Smooth muscle cell of bladder (primary cell): ENCODE measurements at places on chromosomes 4 and X. TPM values are rescaled to one million over a fixed set of nuclear protein-coding genes. Genes with fewer than 3 reads are reported as not detected.

Gene VCX2
- not detected in 2 replicates for total RNA-seq

Gene TBCK
- 37.1 and 49.8 TPM in 2 replicates for total RNA-seq

Gene FAM47A
- total RNA-seq: not detected in 2 replicates

Gene FAM47C
- not detected in 2 replicates for total RNA-seq

Gene KCND1
- 0.28 and 1.0 TPM in 2 replicates for total RNA-seq

Gene CAPN6
- total RNA-seq: not detected in 2 replicates

Gene HS6ST2
- total RNA-seq: 0.14 TPM in 1 of 2 replicates, not detected in the other

Gene TRIM75
- total RNA-seq: not detected in 2 replicates

Gene MAOB
- total RNA-seq: 0.28 and 0.55 TPM in 2 replicates

Gene AFF2
- total RNA-seq: under 0.01 TPM in 1 of 2 replicates, not detected in the other

Gene SPCS3
- 105 and 118 TPM in 2 replicates for total RNA-seq

Gene PCSK1N
- total RNA-seq: 0.09 TPM in 1 of 2 replicates, not detected in the other

Gene PTCHD1
- total RNA-seq: not detected in 2 replicates

Gene AP1S2
- total RNA-seq: 26.3 and 38.3 TPM in 2 replicates

Gene ATP5ME
- total RNA-seq: 298 and 389 TPM in 2 replicates

Gene VGLL1
- not detected in 2 replicates for total RNA-seq

Gene OTC
- total RNA-seq: not detected in 2 replicates

Gene DCX
- not detected in 2 replicates for total RNA-seq

Gene ALB
- 0.09 and 0.14 TPM in 2 replicates for total RNA-seq

Gene GPR143
- total RNA-seq: not detected in 2 replicates

Gene ABHD18
- total RNA-seq: 4.7 and 5.8 TPM in 2 replicates

Gene SPANXN3
- total RNA-seq: not detected in 2 replicates

Gene KLF8
- 0.71 and 0.74 TPM in 2 replicates for total RNA-seq

Gene SRPK3
- total RNA-seq: 0.43 and 0.74 TPM in 2 replicates

Gene KLF3
- 10.0 and 12.9 TPM in 2 replicates for total RNA-seq

Gene DRD5
- total RNA-seq: not detected in 2 replicates

Gene HSFX2
- total RNA-seq: 0.14 and 0.28 TPM in 2 replicates

Gene ANXA3
- total RNA-seq: 17.1 and 21.2 TPM in 2 replicates

Gene FAM133A
- under 0.01 TPM in 2 replicates for total RNA-seq

Gene PFKFB1
- total RNA-seq: under 0.01 TPM in 1 of 2 replicates, not detected in the other

Gene CASP6
- total RNA-seq: 21.6 and 23.1 TPM in 2 replicates

Gene CCDC160
- total RNA-seq: under 0.01 TPM in 1 of 2 replicates, not detected in the other

Gene USP46
- 19.8 and 34.0 TPM in 2 replicates for total RNA-seq

Gene FAM184B
- total RNA-seq: under 0.01 TPM in 1 of 2 replicates, not detected in the other

Gene ZNF718
- total RNA-seq: 1.7 and 3.6 TPM in 2 replicates

Gene LIAS
- total RNA-seq: 5.4 and 6.5 TPM in 2 replicates

Gene SPANXN4
- total RNA-seq: not detected in 2 replicates

Gene RUFY3
- 71.4 and 86.5 TPM in 2 replicates for total RNA-seq

Gene CD38
- under 0.01 and 0.14 TPM in 2 replicates for total RNA-seq

Gene JCHAIN
- 1.7 and 6.7 TPM in 2 replicates for total RNA-seq

Gene GJB1
- not detected in 2 replicates for total RNA-seq

Gene PWWP3B
- 0.74 TPM in 1 of 2 replicates, not detected in the other for total RNA-seq

Gene FRG2
- total RNA-seq: not detected in 2 replicates

Gene NPY5R
- total RNA-seq: not detected in 2 replicates

Gene TASL
- total RNA-seq: not detected in 2 replicates

Gene CPLX1
- not detected in 2 replicates for total RNA-seq

Gene PNMA3
- total RNA-seq: under 0.01 and 0.28 TPM in 2 replicates

Gene STOX2
- 1.0 and 3.4 TPM in 2 replicates for total RNA-seq
